Thymus (tissue), 14 donors: ENCODE measurements at places on chromosomes 4 and X. TPM values are rescaled to one million over a fixed set of nuclear protein-coding genes. Genes with fewer than 3 reads are reported as not detected.

The VCX3B gene
- total RNA-seq, result not detected

The ITIH6 gene
- not detected for total RNA-seq

The BEX4 gene
- total RNA-seq, result 39.0 TPM

The ARL9 gene
- total RNA-seq, result 0.19 TPM

The MAGED2 gene
- 183 TPM for total RNA-seq

The SUV39H1 gene
- 7.6 TPM for total RNA-seq

The BEX5 gene
- not detected for total RNA-seq

The FGB gene
- 1.1 TPM for total RNA-seq

The GABRE gene
- 2.9 TPM for total RNA-seq

The FATE1 gene
- 5.5 TPM for total RNA-seq

The ATG4A gene
- 14.7 TPM for total RNA-seq

The HSD17B13 gene
- total RNA-seq, result 0.14 TPM

The ANOS1 gene
- 1.3 TPM for total RNA-seq

The DLG3 gene
- 5.1 TPM for total RNA-seq

- no peaks in the 10 kb centered on the region for H3K36me3 ChIP-seq
- no peak overlapping the region for H3K4me3 ChIP-seq
- H3K4me1 ChIP-seq, result no peaks in the 10 kb centered on the region
These were observed 77.2 kb upstream of the IL1RAPL2 start for GRCh38 chrX:104488811-104489210.

GRCh38 chrX:150162141-150162540, 201.0 kb upstream of the MAMLD1 start:
- no peak overlapping the region for H3K27ac ChIP-seq
- no peaks in the 10 kb centered on the region for H3K27me3 ChIP-seq
- H3K4me3 ChIP-seq, result no peak overlapping the region
- H3K4me1 ChIP-seq, result no peaks in the 10 kb centered on the region
- no peak for DNase-seq

- DNase-seq, result no peak
- no peak overlapping the region for H3K4me3 ChIP-seq
- H3K27ac ChIP-seq, result no peak overlapping the region
- no peaks in the 10 kb centered on the region for H3K27me3 ChIP-seq
These were observed 5.5 kb upstream of the HAUS3 start for GRCh38 chr4:2247128-2248043.

- no peak for DNase-seq
- H3K27me3 ChIP-seq, result no peaks in the 10 kb centered on the region
- H3K4me1 ChIP-seq, result no peaks in the 10 kb centered on the region
- H3K27ac ChIP-seq, result no peak overlapping the region
These were observed 93.4 kb upstream of the RXFP1 start for GRCh38 chr4:158428242-158428641.

GRCh38 chrX:133980406-133980805, 5.0 kb downstream of the GPC3 start:
- no peaks in the 10 kb centered on the region for H3K36me3 ChIP-seq
- peaks cover 16% of the 10 kb centered on the region for H3K4me1 ChIP-seq
- DNase-seq, result no peak
- peaks cover 26% of the 10 kb centered on the region for H3K27me3 ChIP-seq

DNA sequence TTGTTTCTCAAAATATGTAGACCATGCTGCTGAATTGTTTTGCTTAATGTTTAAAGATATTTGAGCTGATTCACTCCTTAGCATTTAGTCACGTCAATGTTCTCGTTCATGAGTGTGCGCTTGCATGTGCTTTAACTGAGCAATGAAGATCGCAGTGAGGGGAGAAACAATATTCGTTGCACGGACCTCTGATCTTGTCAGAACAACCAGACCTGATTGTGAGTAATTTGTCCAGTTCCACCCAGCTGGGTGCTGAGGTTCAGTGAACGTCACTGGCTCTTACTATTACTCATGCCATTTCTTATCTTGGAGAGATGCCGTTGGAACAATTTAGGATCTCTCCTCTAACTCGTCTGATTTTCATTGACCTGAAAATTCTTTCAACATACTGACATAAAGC, 15.0 kb upstream of the PRKX start:
- no peak for DNase-seq
- no peaks in the 10 kb centered on the region for H3K27me3 ChIP-seq
- H3K27ac ChIP-seq, result no peak overlapping the region

- DNase-seq, result no peak
- H3K27ac ChIP-seq, result no peak overlapping the region
- H3K27me3 ChIP-seq, result no peaks in the 10 kb centered on the region
- H3K36me3 ChIP-seq, result no peaks in the 10 kb centered on the region
- no peaks in the 10 kb centered on the region for H3K4me1 ChIP-seq
These were observed 153.5 kb upstream of the FAM241A start for GRCh38 chr4:111991797-111992196.

DNA sequence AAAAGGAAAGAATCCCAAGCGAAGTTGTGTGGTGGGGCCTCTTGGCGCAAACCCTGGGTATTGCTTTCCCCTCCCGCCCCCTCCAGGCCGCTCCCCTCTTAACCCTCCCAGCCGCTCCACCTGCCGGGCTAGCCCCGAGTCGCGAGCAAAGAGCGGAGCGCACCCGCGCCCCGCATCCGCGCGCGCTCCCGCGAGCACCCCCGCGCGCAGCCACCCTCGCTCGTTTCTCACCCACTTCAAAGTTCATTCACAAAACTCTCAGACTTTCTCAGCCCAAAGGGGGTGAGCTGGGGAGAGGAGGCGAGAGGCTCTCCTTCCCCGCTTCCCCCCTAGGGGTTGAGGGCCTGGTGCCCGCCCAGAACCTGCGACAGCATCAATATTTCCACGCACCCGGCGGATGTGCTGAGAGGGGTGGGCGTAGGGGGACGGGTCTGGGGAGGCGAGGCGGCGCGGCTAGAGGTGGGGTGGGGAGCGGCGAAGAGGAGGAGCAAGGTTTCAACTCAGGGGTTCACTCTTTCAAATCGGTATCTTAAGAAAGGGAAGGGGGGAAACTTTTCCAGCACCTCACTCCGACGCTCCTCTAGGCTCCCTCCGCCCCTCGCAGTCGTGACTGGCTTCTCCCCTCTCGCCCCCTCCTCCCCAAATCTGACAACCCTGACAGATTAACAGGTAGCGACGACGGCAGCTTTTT, 1.8 kb downstream of the MAML3 start:
- H3K27me3 ChIP-seq, result no peaks in the 10 kb centered on the region
- DNase-seq, result peak; percentile 86

- no peak for DNase-seq
- no peaks in the 10 kb centered on the region for H3K4me1 ChIP-seq
- H3K27me3 ChIP-seq, result no peaks in the 10 kb centered on the region
- H3K4me3 ChIP-seq, result no peak overlapping the region
- H3K36me3 ChIP-seq, result no peaks in the 10 kb centered on the region
These were observed 26.0 kb downstream of the ARL13A start for GRCh38 chrX:100995469-100995868.

DNA sequence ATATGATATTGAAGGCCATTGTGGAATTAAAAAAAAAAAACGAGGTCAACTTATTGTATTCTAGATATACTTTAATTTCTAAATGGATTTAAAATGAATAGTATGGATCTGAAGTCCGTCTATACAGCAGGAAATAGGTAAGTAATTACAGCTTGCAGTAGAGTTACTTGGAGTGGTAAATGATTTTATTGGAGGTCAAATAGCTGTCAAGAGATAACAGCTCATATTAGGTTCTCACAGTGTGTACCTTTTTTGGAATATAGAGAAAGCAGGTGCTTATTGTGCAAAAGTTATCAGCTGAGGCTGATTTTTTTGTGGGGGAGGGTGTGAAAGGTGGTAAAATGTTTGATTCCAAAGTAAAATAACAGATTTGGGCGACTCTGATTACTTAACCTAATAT, 17.7 kb downstream of the UPRT start:
- H3K4me3 ChIP-seq, result no peak overlapping the region
- H3K27me3 ChIP-seq, result no peaks in the 10 kb centered on the region
- no peak for DNase-seq

- H3K4me3 ChIP-seq, result no peak overlapping the region
- no peak overlapping the region for H3K27ac ChIP-seq
- no peaks in the 10 kb centered on the region for H3K36me3 ChIP-seq
- no peaks in the 10 kb centered on the region for H3K27me3 ChIP-seq
These were observed 48.0 kb downstream of the XAGE2 start for GRCh38 chrX:52416816-52417215.

GRCh38 chrX:46837558-46838485, 979 bp downstream of the RP2 start:
- no peaks in the 10 kb centered on the region for H3K4me1 ChIP-seq
- no peaks in the 10 kb centered on the region for H3K36me3 ChIP-seq
- no peaks in the 10 kb centered on the region for H3K27me3 ChIP-seq
- peak overlapping the region; percentile 79 for H3K4me3 ChIP-seq
- H3K27ac ChIP-seq, result peak overlapping the region; percentile 93
- DNase-seq, result no peak

DNA sequence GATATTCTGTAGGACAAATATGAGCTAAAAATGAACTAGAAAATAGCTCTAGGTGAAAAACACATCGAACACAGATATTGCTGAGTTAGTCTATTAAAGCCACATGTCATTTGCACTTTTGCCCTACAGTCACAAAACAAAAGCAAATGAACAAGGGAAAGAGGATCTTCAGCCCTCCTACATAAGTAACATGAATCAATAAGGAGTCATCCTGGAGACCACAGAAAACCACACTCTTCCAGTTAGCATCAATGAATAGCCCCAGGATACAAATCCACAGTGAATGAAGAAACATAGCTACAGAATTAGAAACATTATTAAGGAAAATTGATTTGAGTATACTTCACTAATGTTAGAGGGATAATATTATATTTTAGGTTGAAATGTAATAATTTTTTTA, 311.4 kb downstream of the MAPK10 start:
- DNase-seq, result no peak
- no peaks in the 10 kb centered on the region for H3K27me3 ChIP-seq
- H3K27ac ChIP-seq, result no peak overlapping the region

GRCh38 chr4:108168671-108169523, at the start of gene LEF1:
Gene LEF1 (minus strand): TSS chr4:108168932. CDS start chr4:108167767, 1,165 bp downstream.
- no peaks in the 10 kb centered on the region for H3K27me3 ChIP-seq
- H3K27ac ChIP-seq, result peak within 1 kb of the TSS; percentile 95
- peak within 1 kb of the TSS; percentile 68 for H3K4me3 ChIP-seq
- DNase-seq, result peak; percentile 90

- no peaks in the 10 kb centered on the region for H3K4me1 ChIP-seq
- H3K36me3 ChIP-seq, result no peaks in the 10 kb centered on the region
- no peak for DNase-seq
- H3K27ac ChIP-seq, result no peak overlapping the region
- H3K27me3 ChIP-seq, result no peaks in the 10 kb centered on the region
- H3K4me3 ChIP-seq, result no peak overlapping the region
These were observed 61.2 kb downstream of the STK32B start for GRCh38 chr4:5112333-5113095.

- H3K4me1 ChIP-seq, result no peaks in the 10 kb centered on the region
- no peak overlapping the region for H3K4me3 ChIP-seq
- no peak overlapping the region for H3K27ac ChIP-seq
- no peak for DNase-seq
- H3K36me3 ChIP-seq, result no peaks in the 10 kb centered on the region
These were observed 7.7 kb upstream of the ZNF81 start for GRCh38 chrX:47828984-47829383.

GRCh38 chr4:82861529-82861928, 29.4 kb downstream of the SEC31A start:
- no peak overlapping the region for H3K4me3 ChIP-seq
- no peak for DNase-seq
- H3K27me3 ChIP-seq, result no peaks in the 10 kb centered on the region
- peaks cover 42% of the 10 kb centered on the region for H3K36me3 ChIP-seq

DNA sequence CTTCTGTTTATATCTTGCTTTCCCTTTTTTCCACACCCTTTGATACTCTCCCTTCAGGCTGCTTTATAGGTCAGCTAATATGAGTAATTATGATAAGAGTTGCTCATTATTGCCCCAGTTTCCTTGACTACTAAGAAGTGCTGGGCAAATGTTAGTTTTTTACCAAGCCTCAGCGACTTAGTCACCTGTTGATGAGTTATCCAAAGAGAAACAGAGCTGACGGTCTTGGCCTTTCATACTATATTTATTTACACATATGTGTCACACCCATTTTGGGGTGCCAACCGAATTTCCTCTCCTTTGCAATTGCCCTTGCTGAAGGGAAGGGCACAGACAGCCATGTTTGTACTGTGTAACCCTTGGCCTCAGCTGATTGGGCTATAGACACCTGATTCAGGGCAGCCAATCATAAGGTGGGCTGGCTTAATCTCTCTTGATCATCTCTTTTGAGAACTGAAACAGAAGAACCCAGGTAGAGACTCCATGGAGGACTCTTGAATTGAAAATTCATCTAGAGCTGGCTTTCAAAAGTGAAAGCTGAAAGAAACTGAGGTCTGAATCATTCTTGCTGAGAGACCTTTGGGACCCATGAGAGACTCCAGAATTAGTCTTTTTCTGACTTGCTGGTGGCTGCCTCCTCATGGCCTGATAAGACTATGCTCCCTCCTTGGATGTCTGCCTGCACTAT, 111.7 kb upstream of the RPS6KA3 start:
- no peak for DNase-seq
- H3K36me3 ChIP-seq, result no peaks in the 10 kb centered on the region
- H3K4me3 ChIP-seq, result no peak overlapping the region
- no peak overlapping the region for H3K27ac ChIP-seq

- no peak overlapping the region for H3K4me3 ChIP-seq
- no peak overlapping the region for H3K27ac ChIP-seq
- H3K4me1 ChIP-seq, result no peaks in the 10 kb centered on the region
These were observed 278.3 kb downstream of the PCDH18 start for GRCh38 chr4:137253949-137254348.

- no peak for DNase-seq
- H3K4me3 ChIP-seq, result no peak overlapping the region
- no peak overlapping the region for H3K27ac ChIP-seq
These were observed 425.8 kb upstream of the BOD1L1 start for GRCh38 chr4:14053291-14053690.

GRCh38 chr4:11693693-11694092, 265.0 kb upstream of the HS3ST1 start:
- H3K4me1 ChIP-seq, result no peaks in the 10 kb centered on the region
- no peak overlapping the region for H3K27ac ChIP-seq
- no peak overlapping the region for H3K4me3 ChIP-seq
- H3K27me3 ChIP-seq, result no peaks in the 10 kb centered on the region

DNA sequence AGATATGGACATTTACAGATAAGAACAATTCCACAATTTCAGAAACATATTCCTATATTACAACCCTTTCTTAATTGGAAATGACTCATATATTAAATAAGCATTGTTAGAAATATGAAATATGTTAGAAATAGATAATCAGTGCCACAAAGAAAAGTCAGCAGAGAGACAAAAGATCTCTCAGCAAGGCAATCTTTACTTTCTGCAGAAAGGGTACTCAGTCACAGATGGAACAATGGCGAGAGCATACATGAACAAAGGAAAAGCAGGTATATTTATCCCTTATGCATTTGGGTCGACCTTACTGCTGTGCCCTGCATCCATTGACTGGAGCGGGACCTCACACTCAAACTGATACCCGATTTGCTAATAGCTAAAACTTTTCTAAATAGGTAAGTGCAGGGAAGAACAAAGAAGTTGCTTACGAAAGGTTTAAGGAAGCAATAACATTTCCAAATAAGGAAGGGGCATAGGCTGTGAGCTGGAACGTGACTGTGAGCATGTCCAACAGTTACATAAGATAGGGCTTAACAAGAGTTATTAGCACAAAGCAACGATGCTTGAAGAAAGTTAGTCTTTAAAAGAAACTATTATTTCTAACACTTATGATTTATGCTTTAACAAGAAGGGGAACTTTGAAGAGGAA, 40.8 kb downstream of the MGARP start:
- no peaks in the 10 kb centered on the region for H3K36me3 ChIP-seq
- no peak overlapping the region for H3K27ac ChIP-seq
- H3K27me3 ChIP-seq, result no peaks in the 10 kb centered on the region
- H3K4me1 ChIP-seq, result peaks cover 2% of the 10 kb centered on the region
- no peak overlapping the region for H3K4me3 ChIP-seq
